ENCODE measurements at places on chromosomes 13 and 19. TPM values are rescaled to one million over a fixed set of nuclear protein-coding genes. Genes with fewer than 3 reads are reported as not detected.

- no peak overlapping the region for H3K27ac ChIP-seq
- H3K36me3 ChIP-seq = no peaks in the 10 kb centered on the region
- DNase-seq = no peak
- H3K4me1 ChIP-seq = no peaks in the 10 kb centered on the region
Measured at GRCh38 chr13:58369936-58370335, 738.4 kb downstream of the PCDH17 start.

Gene NMRK2
- not detected for total RNA-seq

DNA sequence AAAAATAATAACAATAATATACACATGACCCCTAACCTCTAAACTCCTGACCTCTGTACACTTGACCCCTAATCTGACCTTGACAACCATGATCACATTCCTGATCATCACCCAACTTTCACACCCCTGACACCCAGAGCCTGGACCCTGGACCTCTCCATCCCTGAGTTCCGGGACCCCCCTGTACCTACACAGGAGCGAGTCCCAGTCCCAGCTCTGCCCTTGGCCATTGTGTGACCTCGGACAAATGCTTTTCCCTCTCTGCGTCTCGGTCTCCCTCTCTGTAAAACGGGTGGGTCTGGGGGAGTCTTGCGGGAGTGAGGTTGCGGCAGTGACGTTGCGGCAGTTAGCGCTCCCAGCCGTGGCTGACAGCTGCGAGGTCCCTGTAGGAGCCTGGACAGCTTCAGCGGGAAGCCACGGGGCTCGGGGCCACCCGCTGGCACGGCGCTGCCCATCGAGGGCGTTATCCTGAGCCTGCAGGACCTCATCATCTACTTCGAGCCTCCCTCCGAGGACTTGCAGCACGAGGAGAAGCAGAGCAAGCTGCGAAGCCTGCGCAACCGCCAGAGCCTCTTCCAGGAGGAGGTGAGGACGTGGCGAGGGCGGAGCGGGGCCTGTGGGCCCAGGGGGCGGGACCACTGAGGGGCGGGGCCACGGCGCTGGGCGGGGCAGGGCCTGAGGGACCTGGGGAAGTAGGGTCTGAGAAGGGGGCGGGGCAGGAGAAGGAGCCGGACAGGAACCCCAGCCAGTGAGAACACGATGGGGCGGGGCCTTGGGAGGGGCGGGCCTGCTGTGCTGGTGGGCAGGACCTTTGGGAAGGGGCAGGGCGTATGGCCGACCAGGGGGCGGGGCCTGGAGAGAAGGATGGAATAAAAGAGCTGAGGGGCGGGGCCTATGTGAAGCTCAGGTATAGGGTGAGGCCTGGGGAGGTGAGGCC is 19.2 kb downstream of the RYR1 start:
- H3K27ac ChIP-seq = no peak overlapping the region
- H3K4me3 ChIP-seq = no peak overlapping the region
- peaks cover 3% of the 10 kb centered on the region for H3K27me3 ChIP-seq
- no peaks in the 10 kb centered on the region for H3K36me3 ChIP-seq

DNA sequence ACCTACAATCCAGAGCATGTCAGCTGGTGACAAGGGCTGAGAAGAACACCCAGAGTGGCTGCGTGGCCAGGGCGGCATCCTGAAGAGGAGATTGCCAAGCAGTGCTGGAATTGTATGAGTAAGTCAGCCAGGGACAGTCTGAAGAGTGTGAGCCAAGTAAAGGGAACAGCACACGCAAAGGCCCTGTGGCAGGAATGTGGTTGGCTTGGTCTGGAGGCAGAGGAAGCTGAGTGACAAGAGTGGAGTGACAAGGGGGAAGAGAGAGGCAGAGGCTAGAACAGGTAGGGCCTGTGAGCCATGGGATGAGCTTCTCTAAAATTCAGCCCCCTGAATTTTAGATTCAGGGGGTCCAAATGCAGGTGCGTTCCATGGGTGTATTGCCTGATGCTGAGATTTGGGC is 53.7 kb upstream of the UQCRFS1 start:
- no peak for DNase-seq
- no peak overlapping the region for H3K27ac ChIP-seq
- H3K27me3 ChIP-seq = no peaks in the 10 kb centered on the region
- no peak overlapping the region for H3K4me3 ChIP-seq

GRCh38 chr19:57088133-57088532 is 31.7 kb upstream of the USP29 start:
- H3K4me1 ChIP-seq = no peaks in the 10 kb centered on the region
- H3K4me3 ChIP-seq = no peak overlapping the region
- DNase-seq = no peak
- no peaks in the 10 kb centered on the region for H3K36me3 ChIP-seq
- H3K27me3 ChIP-seq = no peaks in the 10 kb centered on the region

- no peak overlapping the region for H3K27ac ChIP-seq
- H3K36me3 ChIP-seq = no peaks in the 10 kb centered on the region
- H3K4me1 ChIP-seq = peaks cover 16% of the 10 kb centered on the region
- no peak overlapping the region for H3K4me3 ChIP-seq
- H3K27me3 ChIP-seq = peaks cover 37% of the 10 kb centered on the region
Measured at GRCh38 chr19:45156751-45157150, 4.0 kb downstream of the NKPD1 start.

- peaks cover 62% of the 10 kb centered on the region for H3K27me3 ChIP-seq
- no peak for DNase-seq
- peak within 1 kb of the TSS; percentile 23 for H3K4me3 ChIP-seq
- no peak within 1 kb of the TSS for H3K27ac ChIP-seq
Measured at GRCh38 chr13:33016414-33017322, at the start of gene KL. Gene KL (plus strand): TSS chr13:33016423. CDS start chr13:33016441, 18 bp downstream.

DNA sequence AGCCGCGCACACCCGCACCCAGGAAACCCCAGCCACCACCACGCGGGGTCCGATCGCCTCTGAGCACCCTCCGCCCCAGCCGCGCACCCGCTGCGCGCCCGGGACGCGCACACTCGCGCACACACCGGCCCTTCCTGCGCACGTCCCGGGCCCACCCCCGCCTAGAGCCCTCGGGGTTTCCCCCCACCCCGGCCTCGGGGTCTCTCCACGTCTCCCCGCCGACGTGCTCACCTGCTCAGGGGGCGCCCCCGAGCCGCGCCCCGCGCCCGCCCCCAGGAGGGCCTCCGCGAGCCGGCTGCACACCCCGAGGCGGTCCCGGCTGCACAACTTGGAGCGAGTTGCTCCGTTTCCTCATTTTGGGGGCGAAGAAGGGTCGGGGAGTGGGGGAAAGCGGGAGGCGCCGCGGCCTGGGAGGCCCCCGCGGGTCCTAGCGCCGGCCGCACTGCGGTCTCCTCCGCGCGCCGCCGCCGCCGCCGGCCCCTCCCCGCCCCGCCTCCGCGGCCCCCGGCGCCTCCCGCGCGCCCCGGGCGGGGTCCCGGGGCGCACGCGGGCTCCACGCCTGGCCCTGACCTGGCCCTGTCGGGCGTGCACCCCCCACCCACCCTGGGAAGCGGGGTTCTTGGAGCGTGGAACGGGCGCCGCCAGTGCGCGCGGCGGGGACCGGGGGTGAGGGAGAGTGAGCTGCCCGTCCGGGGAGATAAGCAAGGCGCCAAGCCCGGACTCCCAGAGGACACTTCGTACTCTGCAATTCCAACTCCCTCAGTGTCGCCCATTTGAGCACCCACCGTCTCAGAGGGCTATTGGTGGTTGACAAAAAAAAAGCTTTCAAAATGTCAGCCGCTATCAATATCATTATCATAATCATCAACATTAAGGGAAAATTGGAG is at the start of gene MATK:
Gene MATK, minus strand, starts transcription at position 444 of the 887 bp plus-strand sequence. CDS start 1,246 bp downstream, outside the sequence.
- DNase-seq = no peak
- no peaks in the 10 kb centered on the region for H3K36me3 ChIP-seq
- H3K4me3 ChIP-seq = no peak within 1 kb of the TSS

DNA sequence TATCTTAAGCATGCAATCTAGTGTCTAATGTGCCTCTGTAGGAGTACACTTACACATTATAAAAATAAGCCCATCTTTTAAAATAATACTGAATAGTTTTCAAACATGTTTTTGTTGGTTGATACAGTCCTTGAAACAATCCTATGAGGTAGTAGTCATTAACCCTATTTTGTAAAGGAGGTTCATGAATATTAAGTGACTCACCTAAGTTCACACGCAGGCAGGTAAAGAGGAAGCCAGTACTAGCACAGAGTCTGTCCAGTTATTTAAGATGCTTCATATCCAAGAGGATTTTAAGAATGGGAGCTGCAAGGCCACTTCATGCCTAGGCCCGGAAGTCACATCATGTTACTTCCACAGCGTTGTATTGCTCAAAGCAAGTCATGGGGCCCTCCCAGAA is 121.0 kb upstream of the MAB21L1 start:
- H3K4me1 ChIP-seq = peaks cover 5% of the 10 kb centered on the region
- H3K27ac ChIP-seq = no peak overlapping the region
- no peaks in the 10 kb centered on the region for H3K36me3 ChIP-seq
- no peak overlapping the region for H3K4me3 ChIP-seq

- H3K4me3 ChIP-seq = no peak overlapping the region
- peak; percentile 45 for DNase-seq
- H3K27ac ChIP-seq = no peak overlapping the region
- H3K27me3 ChIP-seq = no peaks in the 10 kb centered on the region
- H3K4me1 ChIP-seq = peaks cover 5% of the 10 kb centered on the region
Measured at GRCh38 chr19:32363175-32363574, 17.8 kb downstream of the ZNF507 start.

Gene ZNRF4
- not detected for total RNA-seq

- no peaks in the 10 kb centered on the region for H3K36me3 ChIP-seq
- DNase-seq = peak; percentile 80
- no peaks in the 10 kb centered on the region for H3K27me3 ChIP-seq
- H3K4me1 ChIP-seq = peaks cover 9% of the 10 kb centered on the region
- no peak overlapping the region for H3K4me3 ChIP-seq
Measured at GRCh38 chr13:28655561-28655960, 3.4 kb upstream of the POMP start.

DNA sequence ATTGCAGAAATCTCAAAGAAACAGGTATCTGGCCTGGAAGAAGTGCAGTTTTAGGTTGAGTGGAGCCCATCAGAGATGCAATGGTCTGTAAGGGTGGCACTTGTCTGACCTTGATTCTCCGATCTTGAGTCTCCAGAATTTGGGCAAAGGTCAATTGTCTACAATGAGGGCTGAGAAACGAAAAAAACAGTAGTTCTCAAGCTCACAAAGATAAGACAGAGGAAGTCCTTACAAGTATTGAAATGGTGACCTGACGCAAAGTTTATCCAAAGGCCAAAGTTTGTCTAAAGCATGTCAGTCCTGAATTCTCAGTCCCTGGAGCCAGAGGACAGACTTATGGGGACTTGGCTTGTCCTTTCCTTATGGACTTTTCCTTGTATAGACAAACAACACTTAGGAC is 40.3 kb downstream of the CYSLTR2 start:
- no peaks in the 10 kb centered on the region for H3K27me3 ChIP-seq
- no peaks in the 10 kb centered on the region for H3K4me1 ChIP-seq
- H3K4me3 ChIP-seq = no peak overlapping the region
- DNase-seq = no peak
- no peaks in the 10 kb centered on the region for H3K36me3 ChIP-seq

DNA sequence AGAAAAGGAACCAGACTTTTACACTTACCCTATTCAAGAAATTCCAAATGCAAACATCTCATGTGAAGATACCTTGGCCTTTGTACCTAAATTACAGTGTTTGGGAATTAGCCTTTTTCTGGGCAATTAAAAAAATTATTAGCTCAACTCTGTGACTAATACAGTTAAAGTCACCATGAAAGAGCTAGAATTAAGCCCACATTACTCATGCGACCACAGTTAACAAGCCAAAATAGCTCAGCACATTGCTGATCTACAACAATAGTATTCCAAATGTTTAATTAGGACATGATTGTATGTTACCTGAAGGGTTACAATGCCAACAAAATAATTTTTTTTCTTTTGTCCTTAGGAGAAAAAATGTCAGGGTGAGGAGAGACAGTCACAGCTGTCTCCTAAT is 263.6 kb upstream of the GPC6 start:
- no peaks in the 10 kb centered on the region for H3K36me3 ChIP-seq
- no peaks in the 10 kb centered on the region for H3K27me3 ChIP-seq
- no peak overlapping the region for H3K27ac ChIP-seq
- H3K4me3 ChIP-seq = no peak overlapping the region
- DNase-seq = peak; percentile 20

GRCh38 chr13:32585550-32586079 is 637 bp upstream of the PDS5B start:
- no peaks in the 10 kb centered on the region for H3K36me3 ChIP-seq
- H3K27ac ChIP-seq = no peak overlapping the region
- no peaks in the 10 kb centered on the region for H3K27me3 ChIP-seq
- DNase-seq = no peak

Gene CTXN1
- total RNA-seq = 0.56 TPM

DNA sequence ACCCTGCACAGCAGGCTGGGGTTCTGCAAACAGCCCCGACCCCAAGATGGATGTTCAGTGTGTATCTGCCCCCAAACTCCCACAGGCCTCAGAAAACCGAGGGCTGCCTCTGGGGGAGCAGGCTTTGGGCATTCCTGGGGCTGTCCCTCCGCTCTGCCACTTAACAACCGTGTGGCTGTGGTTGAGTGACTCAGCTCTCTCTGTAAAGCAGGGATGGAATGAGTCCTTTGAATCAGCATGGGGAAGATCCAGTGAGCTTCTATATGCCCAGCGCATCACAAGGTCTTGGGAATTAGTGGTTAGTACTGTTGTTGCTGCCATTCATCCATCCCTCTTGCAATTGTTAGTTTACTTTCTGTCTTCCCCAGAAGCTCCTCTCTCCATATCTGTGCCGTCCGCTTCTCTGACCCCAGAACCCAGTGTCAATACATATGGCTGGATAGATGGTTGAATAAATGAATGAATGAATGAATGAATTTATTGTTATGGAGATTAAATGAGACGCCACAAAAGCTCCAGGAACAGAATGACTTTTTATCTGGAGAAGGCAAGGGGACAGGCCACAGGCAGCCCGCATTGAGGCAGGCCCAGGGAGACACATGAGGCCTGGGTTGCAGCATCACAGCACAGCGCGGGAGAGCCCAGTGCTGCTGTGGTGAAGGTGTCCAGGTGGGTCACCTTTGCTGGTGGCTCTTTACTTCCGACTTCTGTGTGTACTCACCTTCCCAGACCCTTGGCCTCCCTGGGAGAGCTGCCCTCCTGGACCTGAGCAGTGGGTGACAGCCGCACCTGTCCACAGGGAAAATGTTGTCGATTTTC is 89.2 kb downstream of the RGCC start:
- H3K27me3 ChIP-seq = no peaks in the 10 kb centered on the region
- no peak overlapping the region for H3K4me3 ChIP-seq
- peaks cover 12% of the 10 kb centered on the region for H3K4me1 ChIP-seq
- peak; percentile 89 for DNase-seq
- H3K36me3 ChIP-seq = no peaks in the 10 kb centered on the region
- H3K27ac ChIP-seq = no peak overlapping the region

Gene MTUS2
- under 0.01 TPM for total RNA-seq
